Activated CD4-positive, alpha-beta T cell treated with anti-CD3 and anti-CD28 coated beads for 1 hour (primary cell): ENCODE measurements at places on chromosomes 12 and 14.

GRCh38 chr12:100199023-100199346 is 1.6 kb upstream of the ACTR6 start:
- DNase-seq: no peak

- DNase-seq: no peak
These were observed 44.1 kb downstream of the NIN start for GRCh38 chr14:50786751-50787464.

DNA sequence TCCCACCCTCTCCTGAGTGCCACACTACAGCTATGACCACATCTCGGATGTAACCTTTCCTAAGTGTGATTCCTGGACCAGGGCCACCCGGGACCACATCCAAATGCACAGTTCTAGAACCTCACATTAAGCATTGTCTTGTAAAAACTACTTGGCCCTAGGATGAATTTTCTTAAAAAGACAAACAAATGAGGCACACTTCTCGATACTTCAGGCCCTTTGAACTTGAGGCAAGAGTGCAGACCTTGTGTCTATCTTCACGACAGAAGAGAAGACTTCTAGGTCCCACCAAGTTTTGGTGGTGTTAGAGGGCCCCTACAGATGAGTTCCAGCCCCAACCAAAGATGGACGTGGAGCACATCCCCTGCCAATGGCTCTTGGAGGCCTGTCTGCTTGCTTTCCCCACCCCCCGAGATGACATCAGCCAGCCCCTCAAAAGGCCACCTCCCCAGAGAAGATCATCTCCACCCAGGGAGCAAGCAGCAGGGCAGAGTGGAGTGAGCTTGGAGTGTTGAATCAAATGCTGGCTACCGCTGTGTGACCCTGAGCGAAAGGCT is 9.3 kb downstream of the ISCU start:
- no peak for DNase-seq

DNA sequence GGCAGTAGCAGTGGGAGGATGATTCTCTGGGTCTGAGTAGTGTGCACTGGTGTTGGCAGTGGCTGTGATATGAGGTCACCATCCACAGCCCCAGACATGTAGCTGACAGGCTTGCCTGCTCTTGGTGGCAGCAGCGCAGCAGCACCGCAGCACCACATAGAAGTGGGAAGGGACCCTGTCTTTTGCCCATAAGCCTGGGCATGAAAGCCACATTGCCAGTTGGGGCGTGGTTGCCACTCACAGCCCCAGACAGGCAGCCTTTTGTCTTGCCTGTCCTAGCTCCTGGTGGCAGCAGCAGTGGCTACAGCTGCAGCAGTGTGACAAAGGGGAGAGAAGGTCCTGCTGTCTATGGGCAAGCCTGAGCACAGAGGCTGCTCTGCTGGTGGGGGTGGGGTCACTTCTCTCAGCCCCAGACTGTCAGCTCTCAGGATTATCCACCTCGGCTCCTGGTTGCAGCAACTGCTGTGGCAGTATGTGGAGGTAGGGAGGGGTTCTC is 71.5 kb downstream of the BRMS1L start:
- DNase-seq: no peak

- DNase-seq: no peak
These were observed 722 bp downstream of the FAM234B start for GRCh38 chr12:13044906-13045299.

- no peak for DNase-seq
These were observed 168.5 kb downstream of the NAV3 start for GRCh38 chr12:77999074-77999715.

GRCh38 chr14:86902176-86902950 is 1090.6 kb downstream of the GALC start:
- DNase-seq: no peak

- no peak for DNase-seq
These were observed 39.3 kb upstream of the ZNF641 start for GRCh38 chr12:48390026-48390425.

DNA sequence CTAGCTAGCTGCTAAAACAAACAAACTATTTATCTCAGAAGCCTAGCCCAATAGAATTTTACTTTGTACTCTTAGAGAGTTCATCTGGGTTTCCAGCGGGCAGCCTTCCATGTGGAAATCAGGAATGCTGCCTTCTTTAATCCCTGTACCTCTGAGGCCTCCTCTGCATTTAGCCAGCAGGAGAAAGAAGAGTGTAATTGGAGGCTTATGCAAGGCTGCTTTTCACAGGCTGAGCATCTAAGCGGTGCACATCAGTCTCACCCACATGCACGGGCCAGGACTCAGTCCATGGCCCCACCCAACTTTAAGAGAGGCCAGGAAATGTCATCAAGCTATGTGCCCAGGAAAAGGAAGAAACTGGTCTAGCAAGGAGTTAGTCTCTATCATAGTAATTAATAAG is 14.0 kb upstream of the PTGDR start:
- DNase-seq: no peak
